NCI-H774 (cell line): ENCODE measurements at places on chromosomes 2 and 18.

- DNase-seq = no peak
Measured at GRCh38 chr2:144830543-144830942, 310.6 kb upstream of the ZEB2 start.

DNA sequence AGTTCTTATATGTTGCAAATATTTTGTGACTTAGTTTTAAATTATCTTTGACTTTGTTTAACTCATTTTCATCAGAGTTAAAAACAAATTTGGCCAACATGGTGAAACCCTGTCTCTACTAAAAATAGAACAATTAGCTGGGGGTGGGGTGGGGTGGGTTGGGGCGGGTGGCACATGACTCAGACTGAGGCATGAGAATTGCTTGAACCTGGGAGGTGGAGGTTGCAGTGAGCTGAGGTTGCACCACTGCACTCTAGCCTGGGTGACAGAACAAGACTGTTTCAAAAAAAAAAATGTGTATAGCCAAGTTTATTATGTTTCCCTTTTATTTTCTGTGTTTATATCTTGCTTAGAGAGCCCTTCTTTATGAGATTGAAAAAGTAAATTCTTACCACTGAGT is 14.2 kb upstream of the LIPG start:
- DNase-seq = no peak

DNA sequence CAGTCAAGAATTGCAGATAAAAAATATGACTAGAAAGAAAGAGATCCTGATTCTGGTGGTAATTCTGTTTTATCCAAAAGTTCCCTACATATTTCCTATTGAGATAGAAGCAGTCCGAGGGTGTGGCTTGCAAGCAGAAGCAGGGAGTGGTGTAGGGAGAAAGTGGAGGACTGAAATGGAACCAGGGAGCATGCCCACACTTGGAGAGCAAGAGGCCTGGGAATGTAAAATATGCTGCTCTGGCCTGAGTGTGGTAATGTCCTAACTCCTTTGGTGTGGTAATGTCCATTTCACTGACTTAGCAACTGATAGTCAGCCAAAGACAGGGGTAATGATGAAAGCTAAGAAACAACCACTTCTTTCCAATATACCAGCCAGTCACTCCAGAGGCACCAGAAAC is 30.1 kb upstream of the FMNL2 start:
- no peak for DNase-seq

GRCh38 chr18:57461652-57462269 is 26.6 kb downstream of the ONECUT2 start:
- DNase-seq = no peak
